Right atrium auricular region (tissue), 2 donors: ENCODE measurements at places on chromosomes 16 and 17.
A peak's percentile ranks its signal among the peaks of the same experiment; 100 is the strongest.

GRCh38 chr16:49855822-49856671 lies at the start of gene ZNF423:
Gene ZNF423 (minus strand): TSS chr16:49856112. CDS start chr16:49855774, 338 bp downstream.
- H3K36me3 ChIP-seq = no peaks in the 10 kb centered on the region
- H3K27ac ChIP-seq = peak within 1 kb of the TSS; percentile 93
- H3K27me3 ChIP-seq = no peaks in the 10 kb centered on the region
- peaks cover 51% of the 10 kb centered on the region for H3K4me1 ChIP-seq
- no peak for DNase-seq

DNA sequence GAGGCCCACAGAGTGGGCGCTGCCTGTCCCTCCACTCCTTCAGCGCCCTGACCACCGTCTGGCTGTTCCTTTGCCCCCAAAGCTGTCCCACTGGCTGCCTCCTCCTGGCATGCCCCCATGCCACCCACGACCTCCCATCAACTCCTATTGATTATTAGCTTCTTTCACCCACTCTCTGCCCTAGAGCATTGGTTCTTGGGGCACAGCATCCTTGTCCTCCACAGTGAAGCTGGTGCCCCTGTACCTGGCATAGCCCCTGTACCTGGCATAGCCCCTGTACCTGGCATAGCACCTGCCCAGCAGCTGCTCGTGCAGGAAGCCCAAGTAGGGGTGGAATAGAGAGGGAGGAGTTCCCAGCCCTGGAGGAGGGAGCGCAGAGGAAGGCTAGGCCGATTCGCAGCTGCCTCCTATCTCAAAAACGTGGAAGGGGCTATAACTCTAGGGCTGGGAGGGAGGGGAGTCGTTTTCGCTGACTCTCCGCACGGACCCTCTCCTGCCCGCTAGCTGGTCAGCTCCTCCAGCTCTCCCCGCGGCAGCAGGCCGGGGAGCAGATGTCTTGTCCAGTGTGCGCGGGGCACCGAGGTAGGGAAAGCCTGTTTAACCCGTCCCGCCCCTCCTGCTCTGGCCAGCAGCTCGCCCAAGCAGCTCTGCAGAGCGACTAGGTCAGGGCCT lies 5.7 kb upstream of the ACTG1 start:
- DNase-seq = no peak
- H3K36me3 ChIP-seq = no peaks in the 10 kb centered on the region
- H3K27me3 ChIP-seq = no peaks in the 10 kb centered on the region
- peak overlapping the region; percentile 100 for H3K27ac ChIP-seq

- peak overlapping the region; percentile 99 for H3K27ac ChIP-seq
- H3K4me1 ChIP-seq = peaks cover 58% of the 10 kb centered on the region
- peak overlapping the region; percentile 93 for H3K4me3 ChIP-seq
- no peaks in the 10 kb centered on the region for H3K27me3 ChIP-seq
- peaks cover 29% of the 10 kb centered on the region for H3K36me3 ChIP-seq
- no peak for DNase-seq
These were observed 2.7 kb downstream of the NUFIP2 start for GRCh38 chr17:29291163-29291752.

DNA sequence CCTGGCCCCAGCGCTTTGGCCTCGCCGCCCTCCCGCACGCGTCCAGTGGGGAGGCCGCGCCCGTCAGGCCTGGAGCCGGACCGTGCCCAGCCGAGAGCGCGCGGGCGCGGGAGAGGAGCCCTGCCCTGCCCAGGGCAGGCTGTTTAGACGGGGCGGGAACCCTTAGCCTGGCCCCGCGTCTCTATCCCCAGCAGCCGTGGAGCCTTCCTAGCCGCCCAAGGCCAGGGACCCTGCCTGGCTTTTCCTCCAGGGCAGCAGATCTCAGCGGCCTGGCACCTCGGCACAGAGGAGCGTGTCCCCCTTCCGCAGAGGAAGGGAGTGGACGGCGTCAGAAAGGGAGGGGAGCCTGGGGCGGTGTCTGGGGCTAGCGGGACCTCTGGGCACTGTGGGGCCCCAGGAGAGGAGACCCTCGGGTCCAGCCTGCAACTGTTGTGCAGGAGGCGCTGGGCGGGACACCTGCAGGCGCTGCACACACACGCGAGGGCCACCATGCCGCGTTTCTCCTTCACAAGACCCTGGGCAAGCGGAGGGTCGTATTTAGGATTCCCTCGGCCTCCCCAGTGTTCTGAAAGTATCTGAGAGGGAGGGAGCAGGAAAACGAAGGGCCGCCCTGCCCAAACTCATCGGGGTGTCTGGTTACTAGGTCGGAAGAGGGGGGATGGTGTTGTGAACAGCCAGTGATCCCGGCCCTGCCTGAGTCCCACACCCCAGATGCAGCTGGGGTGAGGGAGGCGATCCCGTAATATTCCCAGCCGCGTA lies 2.3 kb upstream of the NPTX1 start:
- H3K27ac ChIP-seq = no peak overlapping the region
- no peak for DNase-seq
- no peak overlapping the region for H3K4me3 ChIP-seq
- H3K4me1 ChIP-seq = peaks cover 40% of the 10 kb centered on the region

- H3K4me1 ChIP-seq = no peaks in the 10 kb centered on the region
- DNase-seq = no peak
- peak overlapping the region; percentile 89 for H3K27ac ChIP-seq
- peaks cover 35% of the 10 kb centered on the region for H3K36me3 ChIP-seq
- H3K27me3 ChIP-seq = no peaks in the 10 kb centered on the region
These were observed 23.9 kb downstream of the UNK start for GRCh38 chr17:75808549-75808904.

GRCh38 chr16:66481081-66481942 lies 54.2 kb downstream of the BEAN1 start:
- no peaks in the 10 kb centered on the region for H3K36me3 ChIP-seq
- no peak overlapping the region for H3K27ac ChIP-seq
- H3K4me1 ChIP-seq = no peaks in the 10 kb centered on the region

DNA sequence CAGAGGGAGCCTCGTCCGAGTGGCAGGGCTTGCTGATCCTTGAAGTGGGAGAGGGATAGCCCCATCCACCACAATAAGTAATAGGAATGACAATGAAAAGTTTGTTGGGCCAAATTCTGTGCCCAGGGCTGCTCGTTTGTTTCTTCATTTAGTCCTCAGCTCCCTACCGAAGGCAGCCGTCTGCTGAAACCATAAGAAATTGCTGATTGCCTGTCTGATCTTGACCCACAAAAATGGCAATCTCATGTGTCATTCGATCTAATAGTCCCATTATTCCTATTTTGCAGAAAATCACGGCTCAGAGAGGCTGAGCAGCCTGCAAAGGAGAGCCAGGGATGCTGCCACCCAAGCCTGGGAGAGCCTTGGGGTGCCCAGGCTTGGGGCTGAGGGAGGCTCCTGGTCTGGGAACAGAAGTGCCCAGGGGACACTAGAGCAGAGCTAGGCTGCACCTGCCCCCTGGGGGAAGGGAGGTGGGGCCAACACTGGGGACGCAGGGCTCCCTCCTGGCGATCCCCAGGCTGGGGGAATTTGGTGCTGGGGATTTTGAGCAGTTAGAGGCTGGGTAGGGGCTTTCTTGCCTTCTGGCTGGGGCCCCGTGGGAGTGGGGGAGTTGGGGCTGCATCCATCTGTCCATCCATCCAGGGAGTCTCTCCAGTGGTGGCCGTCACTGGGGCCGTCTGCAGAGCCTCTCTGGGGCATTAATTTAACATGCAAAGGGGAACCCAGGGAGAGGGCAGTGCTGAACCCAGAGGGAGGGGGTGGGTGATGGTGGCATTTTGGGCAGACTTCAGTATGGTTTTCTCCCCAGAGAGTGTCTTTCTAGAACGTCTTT lies 53.5 kb downstream of the SOCS1 start:
- H3K4me3 ChIP-seq = no peak overlapping the region
- H3K27me3 ChIP-seq = no peaks in the 10 kb centered on the region
- no peak overlapping the region for H3K27ac ChIP-seq
- no peaks in the 10 kb centered on the region for H3K36me3 ChIP-seq

- no peak for DNase-seq
- H3K27me3 ChIP-seq = no peaks in the 10 kb centered on the region
- H3K4me3 ChIP-seq = no peak overlapping the region
- H3K36me3 ChIP-seq = peaks cover 38% of the 10 kb centered on the region
- no peaks in the 10 kb centered on the region for H3K4me1 ChIP-seq
These were observed 165.8 kb upstream of the ZNF267 start for GRCh38 chr16:31707743-31708335.

DNA sequence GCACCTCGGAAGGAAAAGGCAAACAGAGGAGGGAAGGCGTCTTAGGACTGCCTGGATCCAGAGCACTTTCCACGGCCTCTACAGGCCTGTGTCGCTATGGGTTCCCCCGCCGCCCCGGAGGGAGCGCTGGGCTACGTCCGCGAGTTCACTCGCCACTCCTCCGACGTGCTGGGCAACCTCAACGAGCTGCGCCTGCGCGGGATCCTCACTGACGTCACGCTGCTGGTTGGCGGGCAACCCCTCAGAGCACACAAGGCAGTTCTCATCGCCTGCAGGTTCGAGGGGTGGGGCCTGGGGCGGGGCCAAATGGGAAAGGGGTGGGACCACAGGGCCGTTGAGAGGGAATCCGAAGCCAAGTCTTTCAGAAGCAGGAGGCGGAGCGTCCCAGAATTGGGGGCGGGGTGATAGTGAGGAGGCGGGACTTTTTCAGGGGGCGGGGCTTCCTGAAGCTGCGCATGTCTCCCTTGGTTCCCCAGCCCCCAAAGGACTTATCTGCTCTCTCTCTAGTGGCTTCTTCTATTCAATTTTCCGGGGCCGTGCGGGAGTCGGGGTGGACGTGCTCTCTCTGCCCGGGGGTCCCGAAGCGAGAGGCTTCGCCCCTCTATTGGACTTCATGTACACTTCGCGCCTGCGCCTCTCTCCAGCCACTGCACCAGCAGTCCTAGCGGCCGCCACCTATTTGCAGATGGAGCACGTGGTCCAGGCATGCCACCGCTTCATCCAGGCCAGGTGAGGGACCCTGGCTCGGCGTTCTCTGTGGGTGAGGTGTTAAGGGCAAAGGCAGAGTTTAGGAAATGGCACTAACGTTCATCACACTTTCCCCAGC lies 939 bp downstream of the BCL6B start:
- no peaks in the 10 kb centered on the region for H3K27me3 ChIP-seq
- H3K27ac ChIP-seq = peak overlapping the region; percentile 87
- peak; percentile 94 for DNase-seq
- H3K4me1 ChIP-seq = peaks cover 52% of the 10 kb centered on the region
- peak overlapping the region; percentile 47 for H3K4me3 ChIP-seq
